ENCODE measurements at places on chromosomes 7 and 10. TPM values are rescaled to one million over a fixed set of nuclear protein-coding genes. Genes with fewer than 3 reads are reported as not detected.

Gene SGCE
- 70.4 TPM for total RNA-seq

Gene TAS2R41
- not detected for total RNA-seq

DNA sequence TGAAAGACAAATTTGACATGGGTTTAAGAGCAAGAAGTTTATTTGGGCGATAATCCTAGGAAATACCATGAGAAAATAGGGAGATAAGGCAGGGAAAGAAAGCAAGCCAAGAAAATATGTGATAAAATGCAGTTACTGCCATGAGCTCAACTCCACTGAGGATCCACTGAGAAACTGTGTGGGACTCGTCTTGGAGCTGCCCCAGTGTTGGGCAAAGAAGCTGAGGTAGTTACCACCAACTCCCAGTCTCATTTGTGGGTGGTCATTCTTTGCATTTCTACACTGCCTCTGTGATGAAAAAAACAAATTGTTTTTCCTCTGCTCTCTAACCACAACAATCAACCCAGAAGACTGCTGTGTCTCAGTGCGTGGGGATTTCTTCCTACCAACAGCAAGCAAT is 498.2 kb downstream of the PLXDC2 start:
- DNase-seq, result no peak

- no peak for DNase-seq
Observed at GRCh38 chr7:135330088-135330487, 96.5 kb downstream of the STRA8 start.

- DNase-seq, result no peak
Observed at GRCh38 chr7:148334959-148335577, 255.5 kb upstream of the C7orf33 start.

DNA sequence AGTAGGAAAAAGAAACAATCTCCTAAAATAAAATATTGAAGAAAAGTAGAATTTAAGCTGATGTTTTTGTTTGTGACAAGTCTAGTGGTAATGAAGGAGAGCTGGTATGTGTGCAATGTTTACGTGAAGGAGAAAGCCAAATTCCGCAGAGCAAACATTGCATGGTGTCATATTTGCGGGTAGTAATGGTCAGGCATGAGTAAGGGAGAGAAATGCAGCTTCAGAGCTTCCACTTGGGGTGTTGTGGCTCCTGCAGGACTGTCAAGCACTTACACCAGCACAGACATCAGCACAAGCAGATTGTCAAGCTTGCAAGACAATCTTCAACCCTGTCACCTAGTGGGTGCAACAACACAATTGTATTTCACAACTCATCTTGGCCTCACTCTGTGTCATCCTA is 136.5 kb upstream of the ETV1 start:
- no peak for DNase-seq

DNA sequence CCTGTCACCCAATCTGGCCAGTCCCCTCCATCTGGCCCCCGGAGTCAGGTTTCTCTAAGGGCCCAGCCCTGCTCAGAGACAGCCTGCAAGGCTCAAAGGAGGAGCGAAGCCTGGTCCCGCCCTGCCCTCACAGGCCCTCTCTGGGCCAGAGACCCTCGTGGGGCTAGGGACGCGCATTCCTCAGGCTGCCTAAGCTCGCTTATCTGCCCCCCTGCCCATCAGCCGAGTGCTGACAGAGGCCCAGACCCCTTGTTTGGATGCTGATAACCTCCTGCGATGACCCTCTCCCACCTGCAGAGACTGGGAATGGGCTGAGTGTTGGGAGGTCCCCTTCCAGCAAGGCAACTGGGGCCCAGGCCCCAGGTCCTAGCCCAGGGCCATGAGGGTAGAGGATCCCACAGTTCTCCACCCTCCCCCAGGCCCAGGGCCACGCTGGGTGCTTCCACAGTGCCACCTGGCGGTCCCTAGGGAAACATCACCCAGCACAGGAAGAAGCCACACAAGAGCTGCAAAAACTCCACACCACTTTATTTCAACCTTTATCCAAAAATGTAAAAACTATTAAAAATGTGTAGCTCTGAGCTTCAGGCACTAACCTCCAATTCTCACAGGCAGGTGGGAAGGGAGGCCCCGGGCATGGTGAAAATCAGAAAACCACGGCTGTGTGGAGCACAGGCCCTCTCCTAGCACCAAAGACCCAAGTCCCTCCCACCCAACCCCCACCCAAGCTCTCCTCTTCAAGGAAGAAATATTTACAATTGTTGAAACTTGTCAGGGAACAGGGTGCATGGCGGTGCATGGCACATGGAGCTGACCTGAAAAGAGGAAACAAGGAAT is 2.2 kb downstream of the NPM3 start:
- peak; percentile 79 for DNase-seq

- DNase-seq, result no peak
Observed at GRCh38 chr10:30902621-30903396, 128.9 kb downstream of the ZNF438 start.

- DNase-seq, result peak; percentile 86
Observed at GRCh38 chr10:79239275-79239779, 107.9 kb upstream of the PPIF start.

- no peak for DNase-seq
Observed at GRCh38 chr7:144497282-144497681, 93.8 kb upstream of the NOBOX start.
